ENCODE measurements at places on chromosomes 13 and 19.

- peak; percentile 3 for DNase-seq
Measured at GRCh38 chr13:91647361-91647990, 249.1 kb downstream of the GPC5 start.

- no peak for DNase-seq
Measured at GRCh38 chr13:113759525-113760137, 605 bp downstream of the TMEM255B start.

DNA sequence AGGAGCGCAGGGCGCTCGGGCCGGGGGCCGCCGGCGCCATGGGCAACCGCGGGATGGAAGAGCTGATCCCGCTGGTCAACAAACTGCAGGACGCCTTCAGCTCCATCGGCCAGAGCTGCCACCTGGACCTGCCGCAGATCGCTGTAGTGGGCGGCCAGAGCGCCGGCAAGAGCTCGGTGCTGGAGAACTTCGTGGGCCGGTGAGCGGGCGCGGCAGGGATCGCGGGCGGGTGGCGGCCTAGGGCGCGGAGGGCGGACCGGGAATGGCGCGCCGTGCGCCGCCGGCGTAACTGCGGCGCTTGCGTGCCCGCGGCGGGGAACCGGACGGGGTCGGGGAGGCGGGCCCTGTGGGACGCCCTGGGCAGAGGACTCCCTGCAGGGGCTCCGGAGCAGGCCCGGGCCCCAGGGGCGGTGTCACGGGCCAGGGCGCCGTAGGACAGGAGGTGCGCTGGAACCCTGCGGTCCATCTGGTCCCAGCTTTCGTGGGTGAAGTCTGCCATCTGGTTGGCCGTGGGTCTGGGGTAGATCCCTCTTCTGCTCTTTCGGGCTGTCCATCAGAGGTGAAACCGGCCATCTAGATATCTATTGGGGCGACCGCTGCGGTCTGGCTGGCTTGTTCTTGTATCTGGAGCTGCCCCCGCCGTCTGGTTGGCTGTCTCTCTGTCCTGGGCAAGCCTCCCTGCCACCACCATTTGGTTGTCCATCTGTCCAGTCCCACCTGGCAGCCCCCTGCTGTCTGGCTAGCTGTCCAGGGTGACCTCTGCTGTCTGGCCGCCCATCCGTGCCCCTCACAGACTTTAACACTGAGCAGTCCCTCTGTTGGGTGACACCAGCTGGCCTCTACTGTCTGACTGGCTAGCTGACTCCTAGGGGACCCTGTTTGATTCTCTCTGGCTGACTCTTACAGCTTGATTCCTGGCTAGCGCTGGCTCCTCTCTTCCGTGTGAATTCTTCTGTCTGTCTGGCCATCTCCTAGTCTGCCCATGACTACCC is 622 bp downstream of the DNM2 start:
- DNase-seq: no peak

DNA sequence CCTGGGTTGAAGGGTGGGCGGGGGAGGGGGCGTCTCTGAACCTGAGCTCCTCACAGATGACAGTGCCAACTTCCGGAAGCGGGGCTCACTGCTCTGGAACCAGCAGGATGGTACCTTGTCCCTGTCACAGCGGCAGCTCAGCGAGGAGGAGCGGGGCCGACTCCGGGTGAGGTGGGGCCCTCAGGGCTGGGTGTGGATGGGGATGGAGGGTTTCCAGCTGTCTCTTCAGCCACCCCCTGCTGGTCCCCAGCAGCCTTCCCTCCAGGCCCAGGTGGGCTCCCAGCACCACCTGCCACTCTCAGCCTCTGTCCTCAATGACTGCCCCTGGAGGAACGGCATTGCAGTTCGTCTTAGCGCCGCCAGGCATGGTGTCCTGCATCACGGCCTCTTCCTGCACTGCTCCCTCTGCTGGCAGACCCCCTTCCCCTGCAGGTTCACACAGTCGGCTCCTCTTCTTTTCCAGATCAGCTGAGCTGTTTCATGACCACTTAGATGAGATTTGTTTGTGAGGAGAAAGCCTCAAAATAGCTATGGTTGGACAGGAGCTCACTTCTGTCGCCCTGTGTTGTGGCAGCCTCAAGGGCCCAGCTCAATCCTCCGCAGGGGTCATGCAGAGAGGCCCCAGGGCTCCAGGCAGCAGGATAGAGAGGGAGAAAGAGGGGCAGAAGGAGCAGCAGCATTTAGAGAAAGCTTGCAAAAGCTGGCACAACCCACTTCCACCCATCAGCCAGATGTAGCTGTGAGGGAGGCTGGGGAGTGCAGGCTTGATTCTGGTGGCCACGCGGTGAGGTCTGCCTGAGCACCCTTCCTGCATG is 2.5 kb upstream of the GARIN5A start:
- peak; percentile 89 for DNase-seq

DNA sequence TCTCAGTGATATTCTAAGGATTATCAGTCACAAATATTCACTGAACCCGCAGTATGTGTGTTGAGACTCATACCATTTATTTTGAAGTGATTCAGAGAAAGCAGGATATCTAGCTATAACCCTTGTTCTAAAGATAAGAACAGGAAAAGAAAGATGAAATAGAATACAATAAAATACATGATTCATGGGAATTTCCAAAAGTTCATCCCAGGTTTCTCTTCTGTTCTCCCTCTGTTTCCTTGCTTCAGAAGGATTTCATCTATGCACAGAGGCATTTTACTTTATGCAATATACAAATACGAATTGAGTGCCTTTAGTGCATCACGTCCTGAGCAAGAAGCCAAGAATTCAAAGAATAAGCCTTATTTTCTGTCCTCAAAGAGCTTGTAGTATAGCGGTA is 274.4 kb upstream of the GPC6 start:
- no peak for DNase-seq

GRCh38 chr13:48448959-48449614 is 36.2 kb upstream of the LPAR6 start:
- no peak for DNase-seq

DNA sequence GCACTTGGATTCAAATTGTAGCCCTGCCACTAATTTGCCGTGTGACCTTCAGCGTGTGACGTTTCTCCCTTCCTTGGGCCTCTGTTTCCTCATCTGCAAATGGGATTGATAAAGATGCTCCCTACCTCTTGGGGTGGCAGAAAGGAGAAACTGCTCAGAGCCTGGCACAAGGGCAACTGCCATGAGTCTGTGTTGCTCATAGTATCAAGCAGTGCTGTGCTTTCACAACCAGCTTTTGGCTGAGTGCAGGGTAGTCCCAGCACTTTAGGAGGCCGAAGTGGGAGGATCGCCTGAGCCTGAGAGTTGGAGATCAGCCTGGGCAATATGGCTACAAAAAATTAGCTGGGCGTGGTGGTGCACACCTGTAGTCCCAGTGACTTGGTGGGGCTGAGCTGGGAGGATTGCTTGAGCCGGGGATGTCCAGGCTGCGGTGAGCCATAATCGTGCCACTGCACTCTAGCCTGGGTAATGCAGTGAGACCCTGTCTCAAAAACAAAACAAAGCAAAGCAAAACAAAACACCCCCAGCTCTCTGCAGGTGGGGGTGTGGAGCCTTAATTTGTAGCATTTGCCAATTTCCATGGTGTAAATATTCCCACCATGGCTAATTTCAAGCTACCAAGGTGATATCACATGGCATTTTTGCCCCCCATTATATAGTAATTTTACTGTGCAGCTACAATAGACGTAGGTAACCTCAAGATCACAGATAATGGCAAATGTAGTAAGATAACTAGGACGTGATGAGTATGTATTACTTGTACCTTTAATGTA is 1.6 kb upstream of the MARK4 start:
- DNase-seq: no peak
